Mesenteric fat pad (tissue), 1 donor: ENCODE measurements at places on chromosomes 7 and 10. TPM values are rescaled to one million over a fixed set of nuclear protein-coding genes. Genes with fewer than 3 reads are reported as not detected.

- DNase-seq = no peak
These were observed 161.2 kb downstream of the TAX1BP1 start for GRCh38 chr7:27901028-27901760.

Gene PLAU
- total RNA-seq = 64.7 TPM

Gene CRTAC1
- 1.3 TPM for total RNA-seq

Gene LRMDA
- 26.6 TPM for total RNA-seq

Gene FAM241B
- total RNA-seq = 2.6 TPM

DNA sequence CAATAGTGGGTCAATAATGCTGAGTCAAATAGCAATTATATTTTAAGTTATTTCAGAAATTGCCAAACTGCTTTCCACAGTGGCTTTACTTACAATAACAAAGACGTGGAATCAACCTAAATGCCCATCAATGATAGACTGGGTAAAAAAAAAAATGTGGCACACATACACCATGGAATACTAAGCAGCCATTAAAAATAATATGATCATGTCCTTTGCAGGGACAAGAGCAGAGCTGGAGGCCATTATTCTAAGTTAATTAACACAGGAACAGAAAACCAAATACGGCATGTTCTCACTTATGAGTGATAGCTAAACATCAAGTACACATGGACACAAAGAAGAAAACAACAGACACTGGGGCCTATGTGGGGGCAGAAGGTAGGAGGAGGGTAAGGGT is 15.0 kb upstream of the CYP3A4 start:
- DNase-seq = no peak

Gene RAMP3
- total RNA-seq = 49.2 TPM

- no peak for DNase-seq
These were observed 5.7 kb upstream of the TAS2R39 start for GRCh38 chr7:143177374-143178119.

Gene HOXA4
- 4.0 TPM for total RNA-seq

- DNase-seq = no peak
These were observed 232.2 kb downstream of the TRIL start for GRCh38 chr7:28725911-28726310.

DNA sequence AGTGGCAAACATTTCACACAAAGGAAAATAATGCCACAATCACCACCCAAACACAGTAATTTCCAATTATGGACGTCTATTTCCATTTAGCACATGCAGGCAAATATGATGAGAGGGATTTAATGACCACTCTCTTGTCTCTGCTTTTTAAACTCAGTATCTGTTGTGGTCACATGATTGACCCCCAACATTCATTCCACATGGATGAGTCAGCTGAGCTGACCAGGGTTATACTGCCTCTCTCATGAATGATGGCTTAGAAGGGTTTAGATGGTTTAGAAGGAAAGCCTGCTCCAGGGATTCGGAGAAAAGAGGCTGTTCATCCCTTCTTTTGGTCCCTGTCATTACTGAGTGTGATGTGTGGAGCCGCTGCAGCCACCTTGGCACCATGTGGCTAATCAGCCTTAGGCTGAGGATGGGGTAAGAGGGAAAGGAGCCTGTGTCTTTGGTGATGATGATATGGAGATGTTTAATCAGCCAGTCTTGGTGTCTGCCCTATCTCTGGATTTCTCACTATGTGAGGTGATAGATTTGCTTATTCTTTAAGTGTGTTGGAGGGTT is 38.2 kb upstream of the JAKMIP3 start:
- DNase-seq = no peak

DNA sequence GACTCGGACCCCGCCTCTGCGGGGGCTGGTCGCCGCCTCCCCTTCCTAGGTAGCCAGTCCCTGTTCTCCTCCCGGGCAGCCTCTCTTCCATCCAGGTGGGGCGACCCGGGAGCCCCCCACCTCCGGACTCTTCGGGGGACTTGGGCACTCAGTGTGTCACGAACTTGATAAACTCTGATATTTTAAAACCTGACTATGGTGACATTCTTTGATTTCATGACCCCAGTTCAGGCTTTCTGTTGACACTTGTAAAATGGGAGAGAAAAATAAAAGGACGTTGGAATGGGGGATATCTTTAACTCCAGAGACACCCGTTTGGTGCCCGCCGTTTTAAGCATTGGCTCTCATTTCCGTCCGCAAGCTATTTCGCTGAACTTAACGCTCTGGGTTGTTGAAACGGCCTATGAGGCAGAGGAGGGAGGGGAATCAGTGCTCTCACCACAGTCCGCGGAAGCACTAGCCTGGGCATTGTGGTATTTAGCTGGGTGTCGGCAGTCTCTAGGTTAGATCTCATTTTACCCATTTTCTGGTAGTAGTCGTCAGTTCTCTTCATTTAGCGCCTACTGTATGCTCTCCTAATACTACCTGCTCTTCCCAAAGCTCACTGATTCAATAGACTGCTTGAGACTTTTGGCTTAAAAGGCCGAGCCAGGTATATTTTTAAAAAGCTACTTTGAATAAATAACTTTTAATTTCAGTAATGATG is 738 bp downstream of the VPS26A start:
- no peak for DNase-seq

Gene DIP2C
- total RNA-seq = 38.5 TPM

DNA sequence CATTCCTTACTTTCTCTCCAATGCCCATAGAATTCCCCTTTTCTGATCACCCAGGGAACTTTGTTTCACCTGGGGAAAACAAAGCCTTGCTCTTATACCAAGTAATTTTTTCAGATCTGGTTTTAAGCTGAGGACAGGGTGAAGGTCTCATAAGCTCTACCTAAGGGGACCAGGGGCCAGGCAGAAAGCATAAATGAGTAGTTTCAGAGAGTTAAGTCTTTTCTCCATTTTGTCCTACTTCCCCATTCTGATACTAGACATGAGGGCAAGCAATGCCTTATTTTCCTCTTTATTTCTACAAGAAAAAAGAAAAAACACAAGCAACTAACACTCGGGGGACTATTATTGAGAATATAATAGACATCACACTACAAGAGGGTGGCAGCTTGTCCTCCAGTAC is 2.9 kb downstream of the AKR1D1 start:
- DNase-seq = no peak

DNA sequence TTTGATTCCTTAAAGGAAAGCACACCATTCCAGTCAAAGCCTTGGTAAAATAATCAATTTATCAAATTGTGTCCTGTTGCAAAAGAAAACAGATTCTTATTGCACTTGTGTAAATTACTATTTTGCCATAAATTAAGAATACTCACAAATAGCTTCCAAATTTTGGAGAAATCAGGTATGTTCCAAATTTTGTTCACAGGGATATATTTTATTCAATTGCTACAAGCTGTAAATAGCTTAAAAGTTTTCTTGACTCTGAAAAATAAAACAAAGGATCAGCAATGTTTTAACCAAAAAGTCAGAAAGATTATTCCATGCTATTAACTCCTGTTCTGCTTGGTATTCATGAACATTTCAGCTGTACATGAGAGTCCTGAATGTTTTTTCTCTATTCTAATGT is 47.4 kb upstream of the CHST3 start:
- DNase-seq = no peak

Gene NOC3L
- 22.2 TPM for total RNA-seq

DNA sequence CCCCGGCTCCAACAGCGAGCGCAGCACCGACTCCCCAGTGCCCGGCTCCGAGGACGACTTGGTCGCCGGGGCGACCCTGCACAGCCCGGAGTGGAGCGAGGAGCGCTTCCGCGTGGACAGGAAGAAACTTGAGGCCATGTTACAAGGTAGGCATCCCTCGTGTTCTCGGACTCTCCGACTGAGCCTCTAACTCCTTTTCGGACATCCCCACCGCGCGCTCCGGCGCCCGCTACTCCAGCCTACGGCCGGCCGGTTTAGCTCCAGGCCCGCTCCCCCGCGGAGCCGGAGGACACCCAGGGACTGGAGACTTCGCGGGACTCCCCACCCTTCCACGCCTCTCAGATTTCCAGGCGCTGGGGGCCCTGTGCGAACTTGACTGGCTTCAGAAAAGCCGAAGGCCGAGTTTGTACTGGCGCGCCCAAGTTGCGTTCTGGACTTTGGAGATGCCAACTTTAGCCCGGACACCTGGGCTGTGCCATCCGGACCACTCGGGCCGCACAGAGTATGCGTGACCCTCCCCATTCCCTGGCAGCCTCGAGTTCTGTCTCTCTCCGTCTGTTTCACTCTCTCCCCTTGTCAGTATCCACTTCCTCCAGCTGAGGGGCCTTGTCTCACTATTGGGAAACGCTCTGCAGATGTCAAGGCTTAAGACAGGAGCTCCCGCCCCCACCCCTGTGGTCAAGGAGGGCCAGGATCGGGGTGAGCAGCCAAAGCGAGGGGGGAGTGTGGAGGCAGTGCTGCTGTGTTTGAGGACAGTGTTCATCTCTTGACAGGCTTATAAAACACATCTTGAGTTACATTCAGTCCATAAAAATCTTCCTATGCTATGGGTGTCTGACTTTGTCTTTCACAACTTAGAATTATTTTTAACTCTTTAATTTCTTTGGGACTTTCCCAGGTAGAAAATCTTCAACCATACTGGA is 777 bp downstream of the BICC1 start:
- DNase-seq = peak; percentile 89

DNA sequence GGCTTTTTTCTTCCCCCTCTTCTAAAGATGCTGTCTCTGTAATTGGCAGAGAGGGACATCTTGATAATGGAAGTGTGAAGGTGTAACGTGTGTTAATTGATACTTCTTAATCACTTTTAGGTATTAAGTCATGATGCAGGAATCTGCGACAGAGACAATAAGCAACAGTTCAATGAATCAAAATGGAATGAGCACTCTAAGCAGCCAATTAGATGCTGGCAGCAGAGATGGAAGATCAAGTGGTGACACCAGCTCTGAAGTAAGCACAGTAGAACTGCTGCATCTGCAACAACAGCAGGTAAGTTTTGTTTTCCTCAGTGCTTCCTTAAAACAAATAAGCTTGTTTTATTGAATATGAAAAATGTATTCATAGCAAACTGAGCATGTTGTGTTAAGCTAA is 11.8 kb downstream of the FOXP2 start:
- DNase-seq = no peak

Gene CCL24
- not detected for total RNA-seq

DNA sequence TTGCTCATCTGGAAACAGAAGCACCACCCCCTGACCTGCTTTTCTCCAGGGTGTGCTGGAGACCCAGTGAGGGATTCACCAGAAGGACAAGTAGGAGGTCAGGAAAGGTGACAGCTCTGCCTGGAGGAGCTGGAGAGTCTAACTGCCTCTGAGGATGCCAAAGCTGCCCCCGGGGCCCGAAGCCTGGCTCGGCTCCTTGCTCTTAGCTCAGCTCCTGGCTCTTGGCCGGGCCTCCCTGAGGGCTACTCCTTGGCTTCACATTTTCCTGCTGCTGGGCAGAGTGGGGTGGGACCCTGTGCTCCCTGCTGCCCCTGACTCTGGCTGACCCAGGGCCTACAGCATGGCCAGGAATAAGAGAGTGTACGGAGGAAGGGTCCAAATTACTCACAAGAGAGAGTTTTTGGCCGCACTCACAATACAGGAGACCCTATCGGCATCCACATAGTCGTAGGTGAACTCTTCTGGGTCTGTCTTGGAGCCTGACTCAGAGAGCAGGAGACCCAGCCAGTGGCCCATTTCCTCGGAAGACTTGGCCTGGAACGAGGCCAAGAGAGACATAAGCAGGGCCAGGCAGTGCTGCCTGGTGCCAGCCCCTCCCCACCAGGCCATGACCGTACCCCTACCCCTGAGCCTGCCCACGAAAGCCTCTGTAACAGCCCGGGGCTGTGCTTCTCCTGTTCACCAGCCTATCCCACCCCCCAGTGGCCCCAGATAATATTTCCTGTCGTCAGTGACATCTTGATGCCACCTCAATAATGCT is 63.1 kb downstream of the VWA2 start:
- DNase-seq = no peak

DNA sequence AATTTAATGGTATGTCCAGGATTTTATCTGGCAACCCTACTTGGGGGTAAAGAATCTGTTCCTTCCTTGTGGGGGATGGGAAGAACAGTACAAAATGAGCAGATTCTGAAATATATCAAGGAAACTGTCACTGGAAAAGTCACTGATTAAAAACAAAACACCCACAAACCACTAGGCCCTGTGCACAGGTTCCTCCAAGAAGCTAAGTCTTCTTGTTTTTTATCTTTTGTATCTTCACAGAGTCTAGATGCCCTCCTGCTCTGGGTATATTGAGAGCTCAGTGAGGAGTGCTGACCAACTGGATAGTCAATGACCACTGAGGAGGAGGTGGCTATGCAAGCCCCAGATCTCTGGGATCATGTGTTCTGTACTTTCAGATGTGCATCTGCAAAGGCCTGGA is 86.8 kb upstream of the ANKRD1 start:
- no peak for DNase-seq

- DNase-seq = no peak
These were observed 35.0 kb downstream of the CCDC146 start for GRCh38 chr7:77157446-77157845.

Gene BHLHA15
- total RNA-seq = 0.67 TPM

- DNase-seq = no peak
These were observed 143.6 kb downstream of the AGMO start for GRCh38 chr7:15418264-15418663.

GRCh38 chr7:73703757-73704639 is 15.5 kb downstream of the STX1A start:
- DNase-seq = no peak

- no peak for DNase-seq
These were observed 128.8 kb downstream of the GATA3 start for GRCh38 chr10:8183241-8183704.

Gene IRF5
- total RNA-seq = 17.3 TPM

Gene TMEM72
- not detected for total RNA-seq

DNA sequence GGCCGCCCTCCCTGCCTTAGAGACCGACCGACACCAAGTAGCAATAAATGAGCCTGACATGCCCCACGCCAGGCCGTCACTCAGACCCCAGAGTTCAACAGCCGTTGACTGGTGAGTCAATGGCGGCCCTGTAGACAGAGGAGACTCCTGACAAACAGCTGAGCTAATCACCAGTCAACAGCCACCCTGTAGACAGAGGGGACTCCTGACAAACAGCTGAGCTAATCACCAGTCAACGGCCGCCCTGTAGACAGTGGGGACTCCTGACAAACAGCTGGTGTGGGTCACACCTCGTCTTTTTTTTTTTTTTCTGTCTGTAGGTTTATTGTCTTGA is 16.9 kb upstream of the KNDC1 start:
- DNase-seq = no peak

DNA sequence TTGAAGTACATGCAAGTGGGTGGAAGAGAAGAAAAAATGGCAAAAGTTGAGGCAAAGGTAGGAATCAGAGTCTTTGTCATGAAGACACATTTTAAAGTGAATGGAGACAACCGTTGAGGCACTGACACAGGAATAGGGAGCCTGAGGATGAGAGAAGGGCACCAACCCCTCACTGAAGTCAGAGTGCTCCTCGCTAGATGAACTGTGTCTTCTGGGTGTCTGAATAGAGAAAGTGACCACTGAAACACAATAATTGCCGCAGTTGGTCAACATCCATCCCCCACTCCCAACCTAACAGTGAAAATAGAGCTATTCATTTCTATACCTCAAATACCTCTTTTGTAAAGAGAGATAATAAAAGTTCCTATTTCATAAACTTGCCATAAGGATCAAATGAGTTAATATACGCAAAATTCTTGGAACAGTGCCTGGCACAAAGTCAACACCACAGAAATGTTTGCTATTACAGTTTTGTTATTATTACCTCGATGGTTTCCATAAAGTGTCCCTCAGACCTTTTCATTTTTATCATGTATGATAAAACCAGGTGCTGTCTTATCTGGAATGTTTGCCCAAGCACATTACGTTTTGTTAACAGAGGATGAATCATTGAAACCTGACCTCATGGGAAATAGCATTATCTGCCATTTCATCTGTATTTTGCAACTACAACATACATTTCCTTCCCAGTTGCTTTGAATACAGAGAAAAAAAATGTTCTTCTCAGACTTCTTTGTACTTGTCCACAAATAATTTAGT is 61.8 kb upstream of the SP4 start:
- DNase-seq = no peak
